Upper lobe of right lung (tissue), 1 donor: ENCODE measurements at places on chromosomes 11 and 22.

DNA sequence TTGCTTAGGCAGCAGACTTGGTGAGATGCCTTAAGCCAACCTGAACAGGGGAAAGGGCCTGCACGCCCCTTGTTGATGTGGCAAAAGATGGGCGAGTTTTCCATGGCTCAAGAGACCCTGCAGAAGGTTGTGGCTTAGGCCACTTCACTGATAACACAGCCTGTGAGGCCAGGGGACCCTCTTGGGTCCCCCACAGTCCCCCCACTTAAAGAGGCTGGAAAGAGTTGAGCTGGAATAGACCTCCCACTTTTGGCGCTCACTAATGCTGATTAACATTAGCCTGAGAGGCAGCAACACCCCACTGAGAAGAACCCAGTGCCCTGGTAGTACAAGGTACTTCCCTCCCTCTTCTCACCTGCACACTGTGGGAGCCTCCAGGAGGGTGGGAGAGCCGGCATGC, 107.5 kb downstream of the TRIM29 start:
- no peak for DNase-seq

- no peak for DNase-seq
These were observed 85.9 kb downstream of the SBF2 start for GRCh38 chr11:10208131-10208575.

- DNase-seq: peak; percentile 70
These were observed 938 bp downstream of the LAYN start for GRCh38 chr11:111541254-111542061.

DNA sequence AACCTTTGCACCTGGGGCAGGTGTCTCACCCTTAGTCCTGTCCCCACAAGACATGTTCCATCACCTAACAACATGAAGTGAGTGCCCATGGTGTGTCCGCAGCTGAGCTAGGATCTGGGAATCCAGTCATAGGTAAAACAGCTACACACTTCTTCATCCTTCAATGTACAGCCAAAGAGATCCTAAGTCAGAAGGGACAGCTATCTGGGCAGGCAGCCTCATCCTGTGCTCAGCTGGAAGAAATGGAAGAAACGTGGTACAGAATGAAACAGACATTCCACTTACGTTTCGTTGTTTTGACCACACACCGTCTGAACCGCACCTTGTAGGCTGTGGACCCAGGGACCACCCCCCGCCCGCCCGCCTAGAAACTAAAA, 30.8 kb downstream of the PDGFB start:
- no peak for DNase-seq

- DNase-seq: no peak
These were observed 51.5 kb upstream of the GAL start for GRCh38 chr11:68632802-68633201.

DNA sequence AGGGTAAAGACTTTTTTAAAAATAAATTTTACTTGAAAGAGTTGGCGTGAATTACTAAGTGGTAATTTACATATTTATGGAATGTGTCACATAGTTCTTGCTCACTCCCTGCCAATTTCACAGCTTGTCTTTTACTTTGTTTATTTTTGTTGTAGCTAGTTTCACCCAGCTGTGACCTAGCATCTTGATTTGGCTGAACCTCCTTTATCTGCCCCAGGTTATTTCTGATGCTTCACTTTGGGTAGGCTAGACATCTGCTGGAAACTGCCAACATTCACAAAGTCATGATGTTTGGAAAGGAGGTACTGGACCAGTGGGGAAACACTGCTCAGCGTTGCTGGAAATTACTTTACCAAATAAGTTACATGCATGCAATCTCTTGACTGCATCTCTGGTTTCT, 1676.0 kb upstream of the RAG2 start:
- DNase-seq: no peak

DNA sequence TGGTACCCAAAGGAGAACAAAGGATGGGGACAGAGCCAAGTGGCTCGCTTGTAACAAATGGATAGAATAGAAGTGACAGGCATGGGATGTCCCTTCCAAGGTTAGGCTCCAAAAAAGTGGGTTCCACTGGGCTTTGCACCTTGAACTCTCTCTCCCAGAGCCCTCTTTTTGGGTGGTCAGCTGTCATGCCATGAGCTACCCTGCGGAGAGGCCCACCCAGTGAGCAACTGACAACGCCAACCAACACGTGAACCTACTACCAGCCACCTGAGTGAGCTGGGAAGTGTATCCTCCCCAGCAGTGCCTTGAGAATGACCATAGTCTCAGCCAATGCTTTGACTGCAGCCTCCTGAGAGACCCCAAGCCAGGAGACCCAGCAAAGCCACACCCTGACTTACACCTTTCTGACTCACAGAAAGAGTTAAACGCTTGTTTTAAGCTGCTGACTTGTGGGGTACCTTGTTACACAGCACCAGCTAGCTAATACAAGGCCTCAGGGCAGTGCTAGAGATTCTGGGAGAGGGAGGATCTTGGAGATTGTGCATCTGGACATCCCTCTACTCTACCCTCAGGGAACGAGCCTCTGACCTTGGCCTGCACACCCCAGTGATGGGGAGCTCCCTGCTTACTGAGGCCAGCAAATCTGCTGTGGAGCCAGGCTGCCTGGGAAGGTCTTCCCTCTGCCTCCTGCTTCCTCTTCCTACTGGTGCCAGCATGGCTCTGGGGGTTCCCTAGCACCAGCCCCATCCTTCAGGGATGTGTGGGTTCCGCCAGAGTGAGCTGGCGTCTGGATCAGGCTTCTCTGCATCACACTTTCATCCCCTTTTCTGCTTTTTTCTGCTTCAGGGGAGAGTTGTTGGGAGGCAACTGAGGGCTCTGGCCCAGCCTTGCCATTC, 29.1 kb upstream of the RFPL3 start:
- DNase-seq: peak; percentile 46

DNA sequence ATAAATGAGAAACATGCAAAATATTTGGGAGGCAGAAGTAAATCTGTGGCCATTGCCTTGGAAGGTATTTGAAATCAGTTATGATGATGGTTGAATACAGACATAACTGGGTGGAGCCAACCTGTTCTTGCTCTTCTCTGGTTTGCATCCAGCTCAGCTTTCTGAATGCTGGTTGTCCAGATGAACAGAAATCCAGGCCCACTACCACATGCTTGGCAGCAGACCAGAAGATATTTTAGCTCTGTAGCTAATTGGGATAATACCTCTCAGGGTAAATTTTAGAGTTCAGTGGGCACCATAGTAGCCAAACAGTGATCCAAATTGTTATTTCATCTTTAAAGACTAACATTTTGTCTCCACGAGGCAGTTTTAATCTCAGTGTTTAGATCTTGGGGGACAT, 308.3 kb downstream of the RAB38 start:
- no peak for DNase-seq

GRCh38 chr11:5818245-5818886, 9.6 kb downstream of the OR52N2 start:
- DNase-seq: no peak

DNA sequence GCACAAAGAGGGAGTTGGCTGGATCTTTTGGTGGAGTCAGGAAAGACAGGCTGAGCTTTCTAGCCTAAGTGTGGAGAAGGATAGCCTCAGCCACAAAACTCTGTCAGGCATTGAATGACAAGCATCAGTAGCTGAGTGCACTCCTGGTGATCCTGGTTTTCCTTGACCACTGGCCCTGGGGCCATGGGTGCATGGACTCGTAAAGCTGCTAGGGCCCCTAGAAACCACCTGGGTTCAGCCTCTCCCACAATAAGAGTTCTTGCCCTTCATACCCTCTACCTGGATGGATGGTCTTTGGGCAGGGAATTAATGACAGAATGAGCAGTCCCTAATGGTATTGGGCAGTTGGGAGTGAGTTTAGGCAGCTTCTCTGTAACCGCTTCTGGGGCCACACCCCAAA, 22.9 kb downstream of the TUB start:
- DNase-seq: no peak

GRCh38 chr11:133041928-133042882, 490.1 kb downstream of the OPCML start:
- no peak for DNase-seq

DNA sequence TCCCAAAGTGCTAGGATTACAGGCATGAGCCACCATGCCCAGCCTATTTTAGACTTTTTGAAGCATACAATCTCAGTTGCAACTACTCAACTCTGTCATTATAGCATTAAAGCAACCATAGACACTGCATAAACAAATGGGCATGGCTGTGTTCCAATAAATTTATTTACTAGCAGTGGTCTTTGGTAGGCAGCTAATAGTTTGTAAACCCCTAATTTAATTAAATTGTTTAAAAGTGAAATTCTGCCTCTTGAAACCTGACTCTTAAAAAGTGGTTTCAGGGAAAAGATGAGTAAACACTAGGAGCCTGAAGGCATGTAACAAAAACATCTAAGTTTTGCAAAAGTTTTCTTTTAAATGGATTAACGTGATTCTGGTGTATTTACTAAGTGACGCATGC, 1364.5 kb downstream of the LRRC4C start:
- DNase-seq: no peak

DNA sequence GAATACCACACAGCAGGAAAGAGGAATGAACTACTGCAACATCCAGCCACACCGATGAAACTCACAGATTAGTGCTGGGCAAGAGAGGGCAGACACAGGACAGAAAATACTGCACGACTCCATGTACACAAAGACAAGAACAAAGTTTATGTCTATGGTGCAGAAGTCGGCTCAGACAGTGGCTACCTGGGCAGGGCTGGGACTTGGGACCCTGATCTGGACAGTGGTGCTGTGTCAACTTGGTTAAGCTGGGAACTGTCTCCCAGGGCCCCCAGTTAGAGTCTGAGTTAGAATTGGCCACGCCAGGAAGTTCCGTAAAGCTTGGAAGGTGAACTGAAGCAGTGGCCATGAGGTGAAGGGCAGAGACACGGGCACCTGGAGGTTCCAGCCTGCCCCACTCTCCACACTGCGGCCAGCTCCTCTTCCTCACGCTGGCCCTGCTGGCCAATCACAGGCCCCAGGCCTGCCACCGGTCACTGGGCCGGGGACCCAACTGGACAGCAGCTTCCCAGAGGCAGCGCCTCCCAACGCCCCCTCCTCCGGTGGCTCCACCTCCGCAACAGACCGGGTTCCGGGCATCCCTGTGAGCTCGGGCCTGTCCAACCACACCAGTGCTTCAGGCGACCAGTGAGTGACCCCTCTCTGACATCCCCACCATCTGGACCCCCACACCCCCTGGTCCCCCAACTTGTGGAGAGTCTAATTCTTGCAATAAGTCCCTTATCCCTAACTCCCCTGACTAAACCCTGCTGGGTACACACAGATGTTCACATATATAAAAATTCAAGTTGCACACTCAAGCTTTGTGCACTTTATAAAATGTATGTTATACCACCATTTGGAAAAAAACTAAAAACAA, 93.7 kb downstream of the MICAL3 start:
- DNase-seq: no peak

GRCh38 chr11:75347781-75348566, 3.5 kb downstream of the ARRB1 start:
- DNase-seq: no peak

- peak; percentile 30 for DNase-seq
These were observed 13.6 kb downstream of the PNPLA5 start for GRCh38 chr22:43878079-43878795.

DNA sequence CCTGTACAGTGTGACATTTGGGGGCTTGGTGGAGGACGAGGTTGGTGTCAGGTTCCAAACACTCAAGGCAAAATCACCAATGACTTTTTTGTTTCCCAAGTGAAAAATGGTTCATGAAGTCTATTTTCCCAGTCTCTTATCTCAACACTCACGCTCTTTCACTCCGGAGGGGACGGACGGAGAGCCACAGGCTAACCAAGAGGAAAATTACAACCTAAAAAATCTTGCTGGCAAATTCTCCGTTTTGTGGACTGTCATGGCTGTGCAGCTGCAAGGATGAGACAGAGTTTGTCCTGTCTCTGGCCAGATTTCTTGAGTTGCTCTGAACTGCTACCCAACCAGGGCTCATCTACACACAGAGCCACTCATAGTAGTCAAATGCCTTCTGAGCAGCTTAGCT, 101.2 kb downstream of the ABTB2 start:
- no peak for DNase-seq

DNA sequence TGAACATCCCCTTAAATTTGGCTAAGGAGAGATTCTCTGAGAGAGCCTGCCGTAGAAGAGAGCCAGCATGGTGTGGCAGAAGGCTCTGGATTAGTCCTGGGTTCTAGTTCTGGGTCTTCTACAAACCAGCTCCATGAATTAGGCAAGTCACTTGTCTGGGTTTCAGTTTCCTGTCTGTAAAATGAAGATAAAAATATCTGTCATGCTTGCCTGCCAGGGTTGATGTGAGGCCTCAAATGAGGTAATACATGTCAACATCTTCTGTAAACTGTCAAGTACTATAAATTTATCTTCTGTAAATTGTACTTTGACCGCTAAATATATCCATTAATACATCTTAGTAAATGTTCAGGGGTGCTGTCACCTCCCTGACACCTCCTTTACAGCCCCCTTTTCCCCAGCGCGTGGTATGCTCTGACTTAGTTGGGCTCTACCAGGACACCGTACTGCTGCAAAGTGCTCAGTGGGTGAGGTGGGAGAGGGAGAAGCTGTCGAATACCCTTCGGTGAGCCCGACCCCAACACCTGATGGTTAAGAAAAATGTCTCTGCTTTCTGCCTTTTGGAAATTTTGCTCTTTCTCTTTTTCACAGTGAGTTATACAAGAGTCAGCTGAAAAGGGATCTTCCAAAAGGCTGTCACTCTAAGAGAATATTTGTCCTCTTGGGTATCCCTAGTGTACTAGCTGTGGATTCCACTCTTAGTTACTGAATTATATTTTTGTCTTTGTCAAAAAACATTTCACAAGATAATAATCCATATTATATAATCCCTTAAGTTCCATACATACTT, 15.0 kb downstream of the RBX1 start:
- DNase-seq: no peak

- no peak for DNase-seq
These were observed 47.5 kb upstream of the MRGPRX1 start for GRCh38 chr11:18986744-18987143.

- peak; percentile 85 for DNase-seq
These were observed 57.6 kb downstream of the FBXO7 start for GRCh38 chr22:32531931-32532819.

DNA sequence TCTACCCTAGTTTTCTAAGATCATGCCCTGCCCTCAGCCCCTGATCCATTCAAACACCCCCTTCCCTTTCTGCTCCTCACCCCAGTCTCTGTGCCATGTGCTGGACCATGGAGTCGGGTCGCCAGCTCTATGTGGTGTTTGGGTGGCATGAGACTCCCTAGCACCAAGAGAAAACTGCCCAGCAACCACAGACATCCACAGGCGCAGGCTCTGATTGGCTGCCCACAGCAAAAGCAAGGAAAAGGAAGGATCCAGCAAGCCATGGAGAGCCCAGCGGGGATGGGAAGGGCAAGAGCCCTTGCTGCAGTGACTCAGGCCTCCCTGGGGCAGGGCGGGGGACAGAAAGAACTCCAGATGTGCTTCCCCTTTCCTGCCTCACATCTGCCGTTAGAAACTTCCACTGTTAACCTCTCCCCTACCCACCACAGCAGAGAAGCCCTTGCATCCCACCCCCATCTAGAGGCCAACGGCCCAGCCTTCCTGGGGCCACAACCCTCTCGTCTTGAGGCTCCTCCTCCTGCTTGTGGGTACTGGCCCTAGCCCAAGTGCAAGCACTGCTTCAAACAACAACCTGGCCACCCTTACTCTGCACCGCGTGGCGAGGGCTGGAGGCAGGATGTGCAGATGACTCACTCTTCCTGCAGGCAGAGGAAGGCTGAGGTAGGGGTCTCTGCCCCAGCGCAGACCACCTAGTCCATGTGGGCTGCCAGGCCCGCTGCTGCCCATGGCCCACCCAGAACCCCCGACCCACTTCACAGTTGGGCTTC, 9.7 kb upstream of the AHNAK start:
- peak; percentile 93 for DNase-seq
